ENCODE measurements at places on chromosomes 3 and 15.
A peak's percentile ranks its signal among the peaks of the same experiment; 100 is the strongest.

- DNase-seq = no peak
Measured at GRCh38 chr3:63344661-63345060, 66.6 kb downstream of the SYNPR start.

DNA sequence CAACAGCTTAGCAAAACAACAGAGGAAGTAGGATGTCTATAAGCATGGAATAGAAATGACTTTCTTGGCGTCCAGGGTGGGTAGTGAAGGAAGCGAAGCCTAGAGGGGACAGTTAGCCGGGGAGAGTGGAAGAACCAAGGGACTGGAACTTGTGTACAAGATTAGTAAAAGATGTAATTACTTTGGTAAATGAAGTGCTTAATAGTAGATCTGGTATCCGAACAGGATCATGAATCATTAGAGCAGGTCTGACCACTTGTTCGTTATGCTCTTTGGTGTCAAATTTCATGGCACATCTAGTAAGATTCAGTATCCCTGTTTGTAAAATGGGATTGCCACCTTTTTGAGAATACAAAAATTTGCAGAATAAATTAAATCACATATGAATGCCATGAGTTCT, 112.5 kb upstream of the MLF1 start:
- DNase-seq = peak; percentile 5

DNA sequence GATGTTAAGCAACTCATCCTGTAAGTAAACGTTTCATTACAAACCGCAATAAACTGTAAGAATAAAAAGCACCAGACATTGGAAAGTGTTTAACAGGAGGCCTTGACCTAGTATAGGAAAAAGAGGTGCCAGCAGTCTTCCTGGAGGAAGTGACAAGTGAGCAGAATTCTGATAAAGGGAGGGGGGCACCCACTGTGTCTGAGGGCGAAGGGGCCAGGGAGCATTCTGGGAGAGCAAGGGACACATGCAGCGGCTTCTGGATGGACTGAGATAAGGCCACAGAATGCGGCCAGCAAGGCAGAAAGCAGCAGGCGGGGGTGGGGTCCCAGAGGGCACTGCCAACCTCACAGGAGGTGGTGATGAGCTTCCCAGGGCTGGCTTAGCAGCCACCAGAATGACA, 80.2 kb downstream of the MTHFS start:
- no peak for DNase-seq

DNA sequence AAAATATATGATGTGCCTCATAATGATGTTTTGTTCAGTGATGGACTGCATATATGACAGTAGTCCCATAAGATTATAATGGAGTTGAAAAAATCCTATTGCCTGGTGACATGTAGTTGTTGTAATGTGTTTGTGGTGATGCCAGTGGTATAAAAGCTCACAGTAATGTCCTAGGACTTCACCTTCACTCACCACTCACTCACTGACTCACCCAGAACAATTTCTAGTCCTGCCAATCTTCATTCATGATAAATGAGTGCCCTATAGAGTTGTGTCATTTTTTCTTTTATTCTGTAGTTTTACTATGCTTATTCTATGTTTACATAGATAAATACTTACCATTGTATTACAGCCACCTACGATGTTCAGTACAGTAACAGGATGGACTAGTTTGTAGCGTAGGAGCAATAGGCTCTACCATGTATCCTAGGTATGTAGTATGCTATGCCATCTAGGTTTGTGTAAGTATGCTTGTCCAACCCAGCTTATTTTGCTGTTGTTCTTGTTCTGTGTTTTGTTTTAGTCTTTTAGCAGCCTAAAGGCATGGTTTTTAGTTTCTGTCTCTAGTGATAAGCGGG, 88.5 kb upstream of the LRRFIP2 start:
- DNase-seq = no peak

- DNase-seq = no peak
Measured at GRCh38 chr15:74203914-74204431, 1.4 kb upstream of the STRA6 start.

DNA sequence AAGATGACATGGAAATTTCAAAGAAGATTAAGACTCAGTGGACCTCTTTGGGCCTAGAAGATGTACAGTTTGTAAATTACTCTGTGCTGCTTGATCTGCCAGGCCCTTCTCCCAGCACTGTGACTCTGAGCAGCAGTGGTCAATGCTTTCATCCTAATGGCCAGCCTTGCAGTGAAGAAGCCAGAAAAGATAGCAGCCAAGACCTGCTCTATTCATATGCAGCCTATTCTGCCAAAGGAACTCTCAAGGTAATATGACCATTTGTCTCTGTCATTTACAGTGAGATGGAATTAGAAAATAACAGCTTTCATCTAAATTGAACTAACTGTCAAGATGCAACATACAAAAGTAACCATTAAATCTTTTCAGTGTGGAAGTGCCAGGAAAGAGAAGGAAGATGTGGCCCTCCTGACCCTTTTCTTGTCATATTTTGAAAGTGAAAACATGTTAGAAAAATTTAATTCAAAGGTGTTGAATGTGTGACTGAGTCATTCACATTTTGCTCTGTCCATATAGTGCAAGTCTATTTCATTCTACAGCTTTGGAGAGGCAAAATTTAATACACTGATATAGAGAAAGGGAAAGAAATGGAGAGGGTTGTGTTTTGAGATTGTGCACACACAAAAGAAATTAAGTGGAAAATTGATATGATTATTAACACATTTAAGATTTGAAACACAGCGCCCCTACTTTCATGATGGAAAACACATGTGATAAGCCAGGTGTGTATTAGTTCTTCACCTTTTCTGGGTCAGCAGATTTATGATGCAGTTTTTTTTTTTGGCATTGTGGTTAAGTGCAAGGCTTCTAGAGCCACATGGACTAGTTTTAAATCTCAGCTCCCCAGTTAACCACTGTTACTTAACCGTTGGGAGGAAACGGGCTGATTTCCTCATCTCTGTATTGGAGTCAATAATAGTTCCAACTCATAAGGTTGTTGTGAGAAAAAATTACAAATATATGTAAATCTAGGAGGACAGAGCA, 375.1 kb downstream of the NAALADL2 start:
- DNase-seq = no peak

- DNase-seq = no peak
Measured at GRCh38 chr3:45923755-45924154, 19.5 kb upstream of the CXCR6 start.

DNA sequence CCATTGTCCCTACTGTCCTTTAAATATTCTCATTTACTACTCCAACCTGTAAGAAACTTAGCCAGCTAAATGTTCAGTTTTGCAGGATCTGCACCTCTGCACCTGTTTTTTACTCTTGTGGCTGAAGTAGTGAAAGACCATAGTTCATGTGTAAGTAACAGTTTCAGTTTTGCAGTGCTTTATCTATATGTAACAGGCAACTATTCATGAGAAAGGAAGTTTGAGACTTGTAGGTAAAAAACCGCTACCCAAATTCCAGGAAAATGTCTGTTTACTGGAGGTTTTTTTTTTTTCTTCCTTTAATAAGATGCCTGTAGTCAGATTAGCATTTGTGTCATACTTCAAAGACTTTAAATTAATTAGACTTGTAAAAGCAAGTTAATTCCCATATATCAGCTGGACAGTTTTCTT, 25.4 kb upstream of the MBNL1 start:
- no peak for DNase-seq

DNA sequence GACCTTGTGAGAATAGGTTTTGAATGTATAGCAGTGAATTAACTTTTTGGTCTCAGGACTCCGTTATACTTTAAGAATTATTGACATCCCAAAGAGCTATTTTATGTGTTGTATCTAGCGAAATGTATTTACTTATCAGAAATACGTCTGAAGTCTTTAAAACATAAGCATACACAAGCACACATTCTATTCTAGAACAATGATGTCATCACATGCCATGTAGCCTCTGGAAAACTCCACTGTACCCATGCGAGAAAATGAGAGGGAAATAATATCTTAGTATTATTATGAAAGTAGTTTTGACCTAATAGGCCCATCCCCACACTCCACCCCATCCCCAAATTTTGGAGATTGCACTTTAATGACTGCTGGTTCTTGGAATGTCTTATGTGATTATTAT, 1.5 kb downstream of the POLR2M start:
- no peak for DNase-seq

GRCh38 chr15:64571857-64572291, 111.5 kb downstream of the ZNF609 start:
- DNase-seq = no peak

GRCh38 chr15:88450125-88450798, 16.9 kb downstream of the MRPL46 start:
- peak; percentile 31 for DNase-seq

DNA sequence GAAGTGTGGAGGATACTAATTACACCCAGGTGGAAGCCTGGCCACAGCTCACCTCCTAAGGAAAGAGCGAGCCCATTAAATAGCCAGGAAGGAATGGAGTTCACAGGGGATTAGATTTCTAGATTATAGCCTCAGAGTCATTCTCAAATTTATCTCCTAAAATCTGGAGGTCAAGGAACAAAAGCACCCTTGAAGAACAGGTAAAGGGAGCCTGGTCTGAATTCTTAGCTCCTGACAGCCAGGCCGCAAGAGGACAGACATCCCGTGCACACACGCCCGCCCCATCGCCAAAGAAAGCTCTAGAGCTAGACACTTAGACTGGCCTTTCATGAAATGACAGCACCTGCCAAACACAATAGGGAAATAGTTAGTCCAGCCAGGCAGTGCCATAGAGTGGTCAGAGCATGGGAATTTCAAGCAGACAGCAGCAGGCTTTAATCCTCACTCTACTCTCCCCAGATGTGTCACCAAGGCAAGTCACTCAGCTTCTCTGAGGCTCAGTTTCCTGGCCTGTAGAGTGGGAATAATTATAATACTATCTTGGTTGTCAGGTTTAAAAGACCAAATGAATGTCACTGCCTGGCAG, 59.2 kb downstream of the LIPC start:
- DNase-seq = no peak

DNA sequence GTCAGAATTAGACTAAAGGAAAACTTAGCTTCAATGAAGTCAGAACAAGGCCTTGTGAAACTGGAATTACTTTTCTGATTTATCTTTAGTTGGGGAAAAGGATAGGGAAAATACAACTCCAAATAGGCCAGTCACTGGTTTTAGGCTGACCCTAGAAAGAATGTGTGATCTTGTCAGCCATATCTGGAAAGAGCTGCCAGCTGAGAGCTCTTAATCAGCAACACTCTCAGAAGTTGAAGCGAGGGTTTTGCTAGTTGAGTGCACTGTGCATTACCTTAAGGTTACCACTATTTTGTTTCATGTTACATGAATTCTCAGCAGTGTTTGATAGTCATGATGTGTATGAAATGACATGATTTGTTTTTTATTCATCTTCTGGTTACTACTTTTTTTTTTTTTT, 905.3 kb upstream of the ALCAM start:
- no peak for DNase-seq

DNA sequence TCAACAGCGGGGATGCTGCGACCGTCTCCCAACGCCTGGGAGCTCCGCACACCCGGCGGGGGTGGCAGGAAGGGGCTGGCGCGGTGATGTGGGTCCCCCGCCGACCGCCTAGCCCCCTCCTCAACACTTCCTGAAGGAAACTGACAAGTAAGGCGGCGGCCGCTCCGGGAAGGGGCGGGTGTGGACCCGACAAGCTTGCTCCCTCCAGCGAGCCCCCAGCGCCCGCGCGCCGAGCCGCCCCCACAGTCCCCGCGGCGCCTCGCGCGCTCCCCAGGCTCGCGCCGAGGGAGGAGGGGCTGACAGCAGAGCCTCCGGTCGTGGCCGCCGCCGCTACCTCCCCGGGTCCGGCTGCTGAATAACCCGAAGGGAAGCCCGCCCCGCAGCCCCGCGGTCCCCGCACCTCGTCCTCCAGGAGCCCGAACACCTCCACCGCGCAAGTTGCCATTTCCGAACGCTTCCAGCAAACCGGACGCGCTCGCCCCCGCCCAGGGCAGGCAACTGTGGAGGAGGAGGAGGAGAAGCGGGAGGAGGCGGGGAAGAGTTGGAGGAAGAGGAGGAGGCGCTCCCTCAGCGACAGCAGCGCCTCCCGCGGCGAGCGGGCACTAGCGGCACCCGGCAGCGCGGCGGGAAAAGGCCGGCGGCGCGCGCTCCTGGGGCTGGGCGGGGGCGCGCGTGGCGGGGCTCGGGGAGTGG, at the start of gene NEDD4:
Gene NEDD4, minus strand, starts transcription at position 502 of the 693 bp plus-strand sequence. Its CDS starts 57 bp downstream, at position 445.
- peak; percentile 86 for DNase-seq

GRCh38 chr3:181006541-181006940, 17.0 kb upstream of the DNAJC19 start:
- no peak for DNase-seq

- DNase-seq = no peak
Measured at GRCh38 chr15:49843725-49844124, 222.9 kb downstream of the DTWD1 start.

DNA sequence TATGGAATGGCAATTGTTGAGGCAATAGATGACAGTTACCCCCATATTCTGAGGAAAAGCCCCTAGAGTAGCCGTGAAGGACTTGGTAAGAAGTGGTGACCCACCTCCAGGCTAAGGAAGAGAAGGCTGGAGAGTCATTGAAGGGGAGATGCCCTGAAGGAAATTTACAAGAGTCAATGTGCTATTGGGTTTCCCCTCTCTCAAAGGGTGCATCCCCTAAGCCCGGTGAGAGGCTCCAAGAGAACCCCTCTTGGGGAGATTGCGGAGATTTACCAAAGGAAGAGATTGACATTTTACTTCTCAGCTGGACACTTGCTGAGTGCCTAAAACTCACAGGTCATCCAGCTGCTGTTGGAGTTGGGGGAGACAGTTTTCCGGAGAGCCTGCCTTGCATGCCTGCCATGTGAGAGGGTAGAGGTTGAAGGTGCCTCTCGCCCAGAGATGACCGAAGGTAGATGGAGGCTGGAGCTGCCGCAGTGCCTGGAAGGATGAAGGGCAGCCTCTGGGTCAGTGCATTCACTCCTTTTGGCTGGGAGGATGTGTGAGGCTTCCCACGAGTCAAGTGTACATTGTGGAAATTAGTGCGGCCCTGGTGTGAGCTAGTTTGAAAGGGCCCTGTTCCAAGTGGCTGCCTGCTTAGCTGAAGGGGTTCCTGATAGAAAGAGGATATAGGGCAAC, 30.7 kb downstream of the MESD start:
- DNase-seq = no peak

GRCh38 chr3:184335661-184336546, 1.5 kb upstream of the FAM131A start:
- peak; percentile 77 for DNase-seq

DNA sequence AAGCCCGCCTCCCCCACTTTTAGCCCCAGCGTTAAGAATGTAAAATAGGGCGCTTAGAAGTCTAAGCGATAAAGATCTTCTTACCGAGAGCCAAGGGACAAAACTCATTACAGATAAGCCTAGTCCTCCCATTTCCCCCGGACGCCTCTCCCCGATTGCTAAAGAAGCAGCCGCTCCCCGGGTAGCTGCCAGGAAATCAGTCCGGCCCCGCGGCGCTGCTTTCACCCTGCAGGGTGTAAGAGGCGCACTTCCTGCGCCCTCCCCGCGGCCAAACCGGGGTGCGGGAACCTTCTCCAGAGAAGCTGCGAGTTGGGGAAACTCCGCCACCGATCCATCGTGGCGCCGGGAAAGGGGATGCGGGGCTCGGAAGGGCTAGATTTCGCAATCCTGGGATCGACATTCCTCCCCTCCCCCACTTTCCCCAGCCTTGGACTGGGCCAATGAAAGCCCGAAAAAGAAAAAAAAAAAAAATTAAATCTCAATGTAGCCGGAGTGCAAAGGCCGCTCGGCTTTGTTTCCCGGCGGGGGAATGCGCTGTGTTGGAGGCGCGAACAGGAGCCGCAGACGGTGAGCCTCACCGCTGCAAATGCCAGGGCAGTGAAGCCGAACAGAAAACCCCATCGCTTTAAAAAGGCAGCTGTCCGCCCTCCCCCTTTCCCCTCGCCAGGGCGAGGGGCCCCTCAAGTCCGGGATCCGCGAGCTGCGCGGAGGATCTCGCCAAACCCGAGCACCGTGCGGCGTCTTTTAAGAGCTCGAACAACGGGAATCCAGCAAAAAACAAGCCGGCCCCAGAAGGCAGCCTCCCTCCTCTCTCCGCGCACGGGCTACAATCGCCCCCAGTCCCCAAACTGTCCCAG, 626 bp upstream of the PTPRG start:
- DNase-seq = peak; percentile 86

All from right renal pelvis (tissue), 4 donors.